Activated T-cell treated with anti-CD3 and anti-CD28 coated beads, Interleukin-2, amount 50 U/mL, for 72 hours (primary cell): ENCODE measurements at places on chromosomes 7 and 10. TPM values are rescaled to one million over a fixed set of nuclear protein-coding genes. Genes with fewer than 3 reads are reported as not detected.
A peak's percentile ranks its signal among the peaks of the same experiment; 100 is the strongest.

DNA sequence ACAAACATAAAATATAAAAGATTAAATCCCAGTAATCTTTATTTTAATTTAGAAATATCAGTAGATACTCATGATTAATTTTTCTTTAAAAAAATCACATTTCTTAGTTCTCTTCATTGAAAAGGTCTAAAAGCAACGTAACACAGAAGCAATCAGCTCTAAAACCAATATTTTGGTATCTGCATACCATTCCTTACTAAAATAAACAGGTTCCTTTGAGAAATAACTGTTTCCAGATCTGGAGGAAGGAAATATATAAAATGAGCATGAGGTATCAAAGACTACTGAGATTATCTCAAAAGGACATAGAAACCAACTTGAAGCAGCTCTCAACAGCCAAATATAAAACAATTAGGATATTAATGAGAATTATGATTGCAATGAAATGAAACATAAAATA is 301.0 kb upstream of the GNAI1 start:
- no peak overlapping the region for H3K27ac ChIP-seq
- no peak for DNase-seq
- H3K4me1 ChIP-seq: no peaks in the 10 kb centered on the region
- no peaks in the 10 kb centered on the region for H3K27me3 ChIP-seq
- H3K4me3 ChIP-seq: no peak overlapping the region
- no peaks in the 10 kb centered on the region for H3K36me3 ChIP-seq

- peaks cover 54% of the 10 kb centered on the region for H3K27me3 ChIP-seq
- H3K36me3 ChIP-seq: no peaks in the 10 kb centered on the region
- no peak overlapping the region for H3K27ac ChIP-seq
- DNase-seq: no peak
- peaks cover 13% of the 10 kb centered on the region for H3K4me1 ChIP-seq
Observed at GRCh38 chr7:151252961-151253711, 4.6 kb upstream of the SMARCD3 start.

DNA sequence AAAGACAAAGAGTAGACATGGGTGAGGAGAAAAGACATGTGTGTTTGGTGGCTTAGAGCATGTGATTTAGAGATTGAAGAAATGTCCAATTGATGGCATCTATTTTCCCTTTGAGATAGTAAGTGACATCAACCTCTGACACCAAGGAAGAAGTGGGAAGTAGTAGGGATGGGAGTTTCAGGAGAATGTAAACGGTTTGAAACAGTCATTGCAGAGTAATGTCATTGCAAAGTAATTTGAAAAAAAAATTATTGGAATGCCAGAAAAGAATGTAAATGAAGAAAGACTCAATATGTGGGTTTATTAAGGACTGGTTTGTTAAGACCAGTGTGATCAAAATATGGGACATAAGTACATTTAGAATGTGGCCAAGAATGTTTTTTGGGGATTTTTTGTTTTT is 26.6 kb downstream of the GNG11 start:
- no peak overlapping the region for H3K4me3 ChIP-seq
- H3K4me1 ChIP-seq: no peaks in the 10 kb centered on the region

- H3K36me3 ChIP-seq: no peaks in the 10 kb centered on the region
- DNase-seq: no peak
- H3K27me3 ChIP-seq: peaks cover 14% of the 10 kb centered on the region
- no peak overlapping the region for H3K27ac ChIP-seq
Observed at GRCh38 chr10:115001506-115002381, 63.7 kb downstream of the TRUB1 start.

DNA sequence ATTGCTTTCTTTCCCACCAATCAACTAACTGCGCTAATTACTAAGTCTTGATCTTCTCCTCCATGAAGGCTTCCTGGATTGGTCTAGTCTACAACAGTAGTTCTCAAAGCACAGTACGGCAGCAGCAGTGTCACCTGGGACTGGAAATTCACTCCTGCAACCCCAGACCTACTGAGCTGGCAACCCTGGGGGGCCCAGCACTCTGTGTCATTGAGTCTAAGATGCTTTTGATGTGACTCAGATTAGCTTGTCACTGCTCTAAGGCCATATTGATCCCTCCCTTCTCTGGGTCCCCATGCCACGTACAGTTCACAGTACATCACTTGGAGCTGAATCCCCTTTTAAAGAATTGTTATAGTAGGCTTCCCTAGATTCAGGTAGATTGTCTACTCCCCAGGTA is 65.7 kb upstream of the KMT2C start:
- H3K36me3 ChIP-seq: no peaks in the 10 kb centered on the region
- DNase-seq: no peak
- H3K27me3 ChIP-seq: no peaks in the 10 kb centered on the region
- no peaks in the 10 kb centered on the region for H3K4me1 ChIP-seq

DNA sequence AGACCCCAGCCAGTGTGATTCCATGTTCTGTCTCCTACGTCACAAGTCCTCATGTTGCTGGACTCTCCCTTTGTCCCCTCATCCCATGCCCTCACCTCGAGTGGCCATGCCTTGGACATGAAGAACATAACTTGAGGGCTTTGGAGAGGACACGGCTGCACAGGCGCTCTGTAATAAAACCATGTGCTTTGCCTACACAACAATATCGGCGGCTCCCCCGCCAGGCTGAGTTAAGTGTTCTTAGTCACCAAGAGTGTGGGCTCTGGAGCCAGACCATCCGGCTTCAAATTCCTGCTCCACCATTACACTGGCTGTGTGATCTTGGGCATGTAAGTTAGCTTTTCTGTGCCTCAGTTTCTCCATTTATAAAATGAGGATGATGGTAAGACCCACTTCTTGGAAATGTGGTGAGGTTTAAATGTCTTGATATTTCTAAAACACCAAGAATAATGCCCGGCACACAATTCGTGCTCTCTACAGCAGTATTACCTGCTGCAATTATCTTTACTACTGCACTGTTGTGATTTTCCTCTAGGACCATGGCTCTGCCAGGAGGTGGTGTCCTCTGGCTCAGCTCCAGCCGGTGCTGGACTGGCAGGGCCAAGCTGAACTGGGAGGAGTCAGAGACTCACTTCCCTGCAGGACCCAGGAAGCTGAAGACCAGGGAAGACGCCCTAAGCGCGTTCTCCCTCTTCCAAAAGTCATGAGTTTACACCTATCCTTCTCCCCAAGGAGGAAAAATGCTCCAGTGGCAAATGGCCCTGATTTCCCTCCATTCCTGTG is 15.7 kb downstream of the SLIT1 start:
- no peak for DNase-seq
- H3K27me3 ChIP-seq: peaks cover 30% of the 10 kb centered on the region
- no peak overlapping the region for H3K27ac ChIP-seq
- H3K4me3 ChIP-seq: no peak overlapping the region

- H3K27ac ChIP-seq: peak overlapping the region; percentile 69
- H3K27me3 ChIP-seq: no peaks in the 10 kb centered on the region
- H3K4me3 ChIP-seq: peak overlapping the region; percentile 21
- H3K4me1 ChIP-seq: peaks cover 74% of the 10 kb centered on the region
Observed at GRCh38 chr7:106256144-106256543, 28.6 kb downstream of the NAMPT start.

- H3K27me3 ChIP-seq: no peaks in the 10 kb centered on the region
- H3K27ac ChIP-seq: no peak overlapping the region
- no peak for DNase-seq
- peaks cover 19% of the 10 kb centered on the region for H3K4me1 ChIP-seq
- H3K36me3 ChIP-seq: peaks cover 1% of the 10 kb centered on the region
Observed at GRCh38 chr7:17255926-17256325, 42.5 kb upstream of the AHR start.

DNA sequence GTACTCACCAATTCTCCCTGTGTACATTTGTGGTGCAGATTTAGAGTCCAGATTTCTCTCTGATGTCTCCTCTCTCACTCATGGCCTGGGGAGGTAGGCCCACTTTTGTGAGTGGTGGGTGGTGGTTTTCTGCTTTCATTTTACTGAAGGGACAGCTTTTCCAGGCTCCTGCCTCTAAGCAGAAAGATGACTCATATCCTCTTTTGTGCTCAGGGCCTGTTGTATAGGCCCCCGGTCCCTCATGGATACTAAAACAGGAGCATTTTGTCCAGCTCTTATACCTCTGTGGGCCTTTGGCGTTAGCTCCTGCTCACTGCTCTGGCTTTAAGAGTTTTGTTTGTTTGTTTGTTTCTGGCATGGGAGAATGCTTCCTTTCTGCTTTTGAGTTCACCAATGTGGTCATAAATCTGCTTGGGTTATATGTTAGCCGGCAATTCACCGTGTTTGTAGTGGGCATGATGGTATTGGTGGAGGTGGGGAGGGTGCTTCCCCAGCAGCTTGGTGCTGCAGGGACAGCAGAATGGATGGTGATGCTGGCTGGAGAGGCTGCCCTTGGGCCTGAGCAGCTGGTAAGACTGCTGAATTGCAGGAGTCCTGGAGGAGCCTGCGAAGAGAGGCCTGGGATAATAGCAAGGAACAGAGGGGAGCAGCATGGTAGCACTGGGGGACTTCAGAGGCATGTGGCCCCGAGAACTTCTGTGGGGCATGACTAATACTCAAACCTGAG is 468.7 kb downstream of the RPS24 start:
- H3K4me1 ChIP-seq: peaks cover 12% of the 10 kb centered on the region
- H3K27me3 ChIP-seq: peaks cover 7% of the 10 kb centered on the region
- no peak overlapping the region for H3K4me3 ChIP-seq
- DNase-seq: no peak
- H3K36me3 ChIP-seq: peaks cover 2% of the 10 kb centered on the region
- no peak overlapping the region for H3K27ac ChIP-seq

DNA sequence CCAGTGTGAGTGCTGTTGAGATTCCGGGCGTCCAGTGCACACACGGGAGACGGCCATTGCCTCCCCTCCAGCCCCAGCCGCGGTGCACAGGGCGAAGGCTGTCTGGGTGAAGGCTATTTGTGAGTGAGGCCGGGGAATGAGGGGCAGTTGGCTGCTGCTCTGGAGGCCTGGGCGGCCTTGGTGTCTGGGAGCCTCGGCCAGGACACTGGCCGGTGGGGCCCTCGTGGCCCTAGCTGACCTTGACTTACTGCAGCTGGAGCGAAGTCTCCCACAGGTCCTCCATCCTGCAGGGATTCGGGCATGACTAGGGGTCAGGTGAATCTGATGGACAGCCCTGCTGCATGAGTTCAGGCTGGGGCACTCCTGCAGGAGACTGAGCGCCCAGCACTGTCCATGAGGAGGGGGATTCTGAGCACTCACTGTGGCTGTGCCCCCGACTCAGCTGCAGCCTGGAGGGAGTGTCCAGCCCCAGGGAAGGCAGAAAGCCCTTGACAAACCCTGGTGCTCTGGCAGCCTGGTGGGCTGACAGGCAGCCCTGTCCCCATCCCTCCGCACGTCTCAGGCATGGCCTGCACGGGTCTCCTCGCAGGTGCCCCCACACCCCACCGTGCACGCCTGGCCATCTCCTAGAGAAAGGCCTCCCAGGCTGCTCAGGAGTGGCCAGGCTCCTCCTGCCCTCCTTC is 52.7 kb upstream of the FAM20C start:
- H3K36me3 ChIP-seq: no peaks in the 10 kb centered on the region
- no peak for DNase-seq
- no peak overlapping the region for H3K27ac ChIP-seq
- no peaks in the 10 kb centered on the region for H3K4me1 ChIP-seq

DNA sequence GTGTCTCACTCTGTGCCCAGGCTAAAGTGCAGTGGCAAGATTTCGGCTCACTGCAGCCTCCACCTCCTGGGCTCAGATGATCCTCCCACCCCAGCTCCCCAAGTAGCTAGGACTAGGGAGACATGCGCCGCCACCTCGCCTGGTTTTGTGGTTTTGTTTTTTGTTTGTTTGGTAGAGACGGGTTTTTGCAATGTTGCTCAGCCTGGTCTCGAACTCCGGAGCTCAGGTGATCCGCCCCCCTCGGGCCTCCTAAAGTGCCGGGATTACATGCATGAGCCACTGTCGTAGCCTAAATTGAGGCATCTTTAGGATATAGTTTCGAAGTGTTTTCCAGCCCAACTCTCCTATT is 781 bp downstream of the ZNF727 start:
- no peaks in the 10 kb centered on the region for H3K4me1 ChIP-seq
- no peak for DNase-seq
- H3K4me3 ChIP-seq: no peak overlapping the region
- H3K27me3 ChIP-seq: no peaks in the 10 kb centered on the region
- peaks cover 17% of the 10 kb centered on the region for H3K36me3 ChIP-seq

GRCh38 chr7:117937049-117937752 is 64.0 kb upstream of the CTTNBP2 start:
- DNase-seq: no peak
- no peak overlapping the region for H3K27ac ChIP-seq
- no peaks in the 10 kb centered on the region for H3K4me1 ChIP-seq
- no peak overlapping the region for H3K4me3 ChIP-seq
- no peaks in the 10 kb centered on the region for H3K27me3 ChIP-seq

GRCh38 chr10:11658801-11659368 is 47.4 kb upstream of the USP6NL start:
- H3K4me1 ChIP-seq: peaks cover 15% of the 10 kb centered on the region
- no peak for DNase-seq
- H3K36me3 ChIP-seq: no peaks in the 10 kb centered on the region
- H3K27me3 ChIP-seq: peaks cover 9% of the 10 kb centered on the region
- no peak overlapping the region for H3K4me3 ChIP-seq
- H3K27ac ChIP-seq: no peak overlapping the region

DNA sequence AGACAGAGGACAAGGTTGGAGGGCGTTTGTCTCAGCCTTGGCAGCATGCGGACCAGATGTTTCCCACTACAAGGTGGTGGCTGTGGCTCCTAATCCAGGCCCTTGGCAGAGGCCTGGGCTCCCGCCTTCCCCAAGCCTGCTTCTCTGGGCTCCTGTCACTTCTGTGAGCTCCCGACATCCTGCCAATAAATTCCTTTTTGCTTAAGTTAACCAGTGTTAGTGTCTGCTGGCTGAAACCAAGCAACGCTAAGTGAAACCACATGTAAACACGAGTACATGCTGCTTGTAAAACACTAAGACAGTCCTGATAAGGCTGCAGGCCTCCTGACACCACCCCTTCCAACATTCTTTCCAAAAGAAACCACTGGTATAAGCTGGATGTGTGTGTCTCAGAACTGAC is 263.6 kb upstream of the ZMIZ1 start:
- H3K4me3 ChIP-seq: no peak overlapping the region
- H3K36me3 ChIP-seq: no peaks in the 10 kb centered on the region
- no peak overlapping the region for H3K27ac ChIP-seq
- H3K4me1 ChIP-seq: no peaks in the 10 kb centered on the region
- H3K27me3 ChIP-seq: peaks cover 7% of the 10 kb centered on the region
- no peak for DNase-seq

DNA sequence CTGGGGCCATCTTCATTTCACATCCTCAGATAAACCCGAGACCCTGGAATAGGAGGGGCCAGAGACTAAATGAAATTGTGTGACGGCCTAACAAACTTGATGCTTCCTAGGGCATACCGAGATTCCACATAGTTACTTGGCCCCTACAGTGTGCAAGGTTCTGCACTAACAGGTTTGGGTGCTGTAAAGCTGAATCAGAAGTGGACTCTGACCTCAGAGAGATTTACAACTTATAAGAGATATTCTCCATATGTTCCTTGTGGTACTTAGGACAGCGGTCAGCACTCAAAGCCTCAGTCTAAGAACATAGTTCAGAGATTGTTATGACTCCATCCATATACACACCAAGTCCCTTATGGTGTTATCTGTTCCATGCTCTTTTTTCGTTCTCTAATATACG is 55.1 kb upstream of the FHIP2A start:
- H3K36me3 ChIP-seq: no peaks in the 10 kb centered on the region
- H3K4me1 ChIP-seq: peaks cover 7% of the 10 kb centered on the region
- peaks cover 44% of the 10 kb centered on the region for H3K27me3 ChIP-seq
- no peak overlapping the region for H3K27ac ChIP-seq

BICC1 gene
- total RNA-seq: not detected

SPDYE11 gene
- total RNA-seq: not detected

C10orf67 gene
- 0.84 TPM for total RNA-seq
